ENCODE measurements at places on chromosomes 1 and 21.

DNA sequence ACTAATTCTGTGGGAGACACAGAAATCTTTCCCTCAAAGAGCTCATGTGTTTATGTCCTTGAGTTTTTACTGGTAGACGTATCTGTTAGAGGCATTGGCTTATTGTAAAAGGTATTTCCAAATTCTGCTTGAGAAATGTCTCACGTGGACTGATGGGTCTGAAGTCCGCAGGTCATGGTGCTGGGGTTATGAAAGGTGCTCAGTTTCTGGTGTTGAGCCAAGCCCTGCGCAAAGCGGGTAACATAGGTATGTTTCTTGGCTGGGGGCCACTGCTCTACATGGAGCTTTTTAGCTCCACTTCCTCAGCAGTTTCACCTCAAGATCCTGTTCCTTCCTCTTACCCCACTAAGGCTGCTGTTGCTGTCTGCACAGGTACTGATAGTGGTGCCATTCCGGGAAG, 10.8 kb downstream of the UTP25 start:
- DNase-seq: no peak

DNA sequence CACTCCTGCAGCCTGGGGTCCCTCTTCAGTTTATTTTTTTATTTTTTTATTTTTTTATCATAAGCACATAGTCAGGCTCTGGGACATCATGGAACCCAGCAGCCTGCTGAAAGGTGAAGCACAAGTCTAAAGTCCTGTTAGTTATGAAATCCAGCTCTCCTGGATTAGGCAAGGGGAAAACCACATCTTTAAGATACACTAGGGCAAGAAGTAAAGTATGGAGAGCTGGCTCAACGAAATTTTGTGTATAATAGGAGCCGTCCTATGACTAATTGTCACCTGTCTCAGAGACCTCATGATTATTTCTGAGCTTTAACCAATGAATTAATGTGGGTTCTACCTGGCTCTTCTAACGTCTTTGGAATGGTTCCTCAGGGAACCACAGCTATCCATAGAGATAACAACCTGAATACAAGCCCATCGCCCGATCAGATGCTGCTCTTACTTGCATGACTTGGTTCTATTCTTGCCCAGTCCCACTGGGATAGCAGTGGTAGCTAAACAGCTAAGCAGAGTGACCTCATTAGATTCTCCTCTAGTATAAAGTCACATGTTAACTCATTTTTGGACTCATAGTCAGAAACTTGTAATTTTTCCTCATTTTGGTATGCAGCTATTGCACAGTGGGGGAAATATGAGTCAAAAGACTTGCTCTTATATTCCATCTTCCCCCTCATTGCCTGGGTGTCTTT, 122.7 kb downstream of the LMO4 start:
- DNase-seq: peak; percentile 40

DNA sequence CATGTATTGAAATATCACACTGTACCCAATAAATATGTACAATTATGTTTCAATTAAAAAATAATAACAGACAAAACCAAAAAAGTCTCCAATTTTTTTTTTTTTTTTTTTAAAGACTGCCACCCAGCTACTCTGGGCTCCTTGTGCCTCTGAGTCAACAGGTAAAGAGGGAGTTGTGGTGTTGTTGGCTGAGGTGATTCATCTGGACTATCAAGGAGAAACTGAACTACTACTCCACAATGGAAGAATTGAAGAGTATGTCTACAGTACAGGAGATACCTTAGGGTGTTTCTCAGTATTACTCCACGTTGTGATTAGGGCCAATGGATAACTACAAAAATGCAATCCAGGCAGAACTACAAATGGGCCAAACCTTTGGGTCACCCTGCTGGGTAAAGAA, 67.9 kb downstream of the SCMH1 start:
- peak; percentile 28 for DNase-seq

DNA sequence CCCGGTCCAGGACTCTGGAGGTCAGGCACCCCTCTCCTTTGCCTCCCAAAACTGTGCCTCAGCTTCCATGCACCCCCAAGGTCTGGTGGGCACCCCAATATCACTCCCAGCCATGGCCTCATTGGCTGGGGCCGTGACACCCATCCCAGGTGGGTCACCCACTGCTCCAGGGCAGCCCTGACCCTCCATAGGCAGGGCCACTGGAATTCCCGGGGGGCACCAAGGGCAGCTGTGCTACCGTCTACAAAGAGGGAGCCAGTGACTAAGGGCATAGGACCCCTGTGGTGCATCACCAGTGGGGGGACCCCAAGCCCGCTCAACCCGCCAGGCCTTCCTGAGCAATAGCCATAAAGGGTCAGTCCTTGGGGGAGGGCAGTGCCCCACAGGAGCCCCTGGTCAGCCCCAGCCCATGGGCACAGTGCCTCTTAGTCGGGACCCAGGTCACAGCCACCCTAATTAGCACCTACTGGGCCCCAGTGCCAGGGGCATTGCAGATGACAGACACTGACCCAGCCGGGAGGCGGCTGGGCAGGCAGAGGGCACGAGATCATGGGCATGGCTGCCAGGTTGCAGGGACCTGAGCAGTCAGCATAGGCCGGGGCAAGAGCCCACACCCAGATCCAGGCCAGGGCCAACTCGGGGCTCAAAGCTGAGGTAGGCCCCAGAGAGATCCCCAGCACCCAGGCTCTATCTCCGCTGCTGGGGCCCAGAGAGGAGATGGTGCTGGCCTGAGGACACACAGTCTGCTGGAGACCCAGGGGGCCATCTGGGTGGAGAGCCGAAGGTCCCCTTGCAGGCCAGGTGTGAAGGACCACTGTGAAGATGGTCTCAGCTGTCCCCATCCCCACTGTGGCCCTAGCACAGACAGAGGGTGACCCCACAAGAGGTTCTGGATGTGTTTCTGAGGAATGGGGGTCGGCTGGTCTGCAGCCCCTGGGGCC, 19.0 kb upstream of the ARF1 start:
- no peak for DNase-seq

GRCh38 chr1:24886241-24886640, 43.8 kb downstream of the RUNX3 start:
- DNase-seq: no peak

DNA sequence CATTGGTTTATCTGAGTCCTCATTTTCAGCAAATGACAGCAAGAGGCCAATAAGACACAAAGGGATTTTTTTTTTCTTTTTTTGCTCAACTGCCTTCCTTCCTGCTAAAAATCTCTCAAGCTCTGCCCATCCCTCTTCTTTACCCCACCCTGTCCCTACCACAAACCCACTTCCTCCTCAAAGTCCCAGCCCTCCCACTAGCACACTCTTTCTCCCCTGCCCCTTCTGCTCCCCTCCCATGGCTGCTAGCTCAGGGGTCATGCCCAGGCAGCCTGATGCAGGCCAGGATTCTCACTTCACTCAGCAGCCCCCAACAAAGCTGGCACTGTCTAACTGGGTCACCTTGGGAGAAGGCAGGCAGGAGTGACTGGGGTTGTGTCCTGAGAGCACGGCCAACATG, 28.8 kb upstream of the PPP2R5A start:
- DNase-seq: no peak

DNA sequence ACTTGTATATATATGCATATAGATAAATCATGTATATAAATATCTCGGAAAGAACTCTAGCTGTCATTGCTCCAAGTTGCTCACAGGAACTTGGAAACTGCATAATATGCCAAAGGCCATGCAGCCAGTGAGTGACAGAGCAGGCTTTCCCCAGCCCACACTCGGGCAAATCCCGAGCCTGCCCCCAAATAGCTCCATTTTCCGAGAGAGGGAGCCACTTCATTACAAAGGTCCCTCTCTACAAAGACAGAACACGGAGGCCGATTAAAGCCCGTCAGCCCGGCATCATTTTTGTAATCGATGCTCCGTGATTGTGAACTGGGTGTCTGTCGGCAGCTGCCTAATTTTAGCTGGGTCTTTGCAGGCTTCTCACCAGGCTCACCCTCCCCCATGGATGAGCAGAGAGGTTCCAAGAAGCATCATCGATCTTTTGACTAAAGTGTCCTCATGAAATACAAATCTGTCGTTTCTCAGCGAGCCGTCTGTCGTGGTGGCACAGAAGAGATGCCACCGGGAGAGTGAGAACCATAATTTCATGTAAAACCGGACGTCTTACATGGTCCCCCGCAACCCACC, 663.9 kb downstream of the PTPRU start:
- DNase-seq: no peak

GRCh38 chr1:180211156-180211859, 18.8 kb upstream of the LHX4 start:
- DNase-seq: no peak

- no peak for DNase-seq
These were observed 7.6 kb upstream of the SLC19A1 start for GRCh38 chr21:45549626-45550463.

DNA sequence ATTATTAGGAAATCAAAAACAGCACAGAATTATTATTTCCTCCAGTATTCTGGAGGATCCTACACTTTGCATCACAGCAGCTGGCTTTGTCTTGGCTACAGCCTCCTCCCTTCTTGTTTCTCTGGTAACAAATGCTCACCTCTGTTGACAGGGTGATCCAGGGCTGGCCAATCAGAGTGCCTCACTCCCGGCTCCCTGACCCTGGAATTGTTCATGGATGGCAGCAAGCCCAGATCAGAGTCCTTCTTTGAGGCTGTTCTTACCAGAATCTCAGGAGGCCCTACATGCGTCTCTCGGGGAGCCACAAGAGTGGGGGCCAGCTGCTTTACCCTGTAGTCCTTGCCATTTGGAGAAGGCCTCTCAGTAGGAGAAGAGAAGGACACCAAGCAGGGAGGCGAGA, 48.4 kb upstream of the IGSF5 start:
- peak; percentile 54 for DNase-seq

GRCh38 chr1:8378178-8378577, 60.3 kb downstream of the SLC45A1 start:
- peak; percentile 75 for DNase-seq

DNA sequence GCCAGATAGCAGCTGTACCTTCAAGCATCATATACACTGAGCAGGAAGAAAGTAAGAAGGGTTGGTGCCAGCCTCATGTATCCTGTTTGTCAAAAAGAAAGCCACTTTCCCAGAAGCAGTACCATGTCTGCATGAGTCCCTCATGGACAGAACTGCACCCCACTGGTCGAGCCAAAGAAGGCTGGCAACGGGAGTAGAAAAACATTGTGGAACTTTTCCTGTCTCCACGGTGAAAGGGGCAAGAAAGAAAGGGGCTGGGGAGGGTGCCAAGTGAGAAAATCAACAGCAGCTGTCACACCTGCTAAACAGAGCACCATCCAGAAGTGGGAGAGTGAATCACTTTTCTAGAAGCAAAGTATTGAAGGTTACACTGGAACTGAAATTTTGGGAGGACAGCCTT, 621.7 kb downstream of the LMO4 start:
- DNase-seq: no peak

GRCh38 chr1:40247655-40248054, at the start of gene TMCO2:
Gene TMCO2, plus strand, starts transcription at chr1:40247937. Its CDS starts 57 bp downstream, at chr1:40247994.
- DNase-seq: no peak

DNA sequence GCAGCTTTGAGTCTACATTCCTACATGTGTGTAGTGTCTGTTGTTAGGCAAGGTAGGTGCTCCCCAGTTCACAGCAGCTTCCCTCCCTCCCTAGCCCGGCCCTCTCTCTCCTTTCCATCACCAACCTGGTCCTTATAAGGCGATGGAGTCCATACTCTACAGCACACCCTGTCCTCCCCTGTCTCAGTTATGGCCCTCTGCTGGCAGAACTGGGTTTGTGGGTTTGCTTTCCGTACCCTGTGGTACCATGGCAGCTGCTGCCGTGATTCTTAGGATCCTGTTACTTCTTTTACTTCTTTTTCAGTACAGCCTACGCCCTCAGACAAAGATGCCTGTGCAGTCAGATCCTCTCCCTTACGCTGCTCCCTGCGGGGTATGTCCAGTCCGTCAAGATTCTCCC, 31.7 kb downstream of the AK5 start:
- peak; percentile 62 for DNase-seq

GRCh38 chr1:154714638-154715037, 106.7 kb upstream of the ADAR start:
- peak; percentile 42 for DNase-seq

GRCh38 chr1:227543283-227544066, 19.9 kb upstream of the ZNF678 start:
- no peak for DNase-seq

DNA sequence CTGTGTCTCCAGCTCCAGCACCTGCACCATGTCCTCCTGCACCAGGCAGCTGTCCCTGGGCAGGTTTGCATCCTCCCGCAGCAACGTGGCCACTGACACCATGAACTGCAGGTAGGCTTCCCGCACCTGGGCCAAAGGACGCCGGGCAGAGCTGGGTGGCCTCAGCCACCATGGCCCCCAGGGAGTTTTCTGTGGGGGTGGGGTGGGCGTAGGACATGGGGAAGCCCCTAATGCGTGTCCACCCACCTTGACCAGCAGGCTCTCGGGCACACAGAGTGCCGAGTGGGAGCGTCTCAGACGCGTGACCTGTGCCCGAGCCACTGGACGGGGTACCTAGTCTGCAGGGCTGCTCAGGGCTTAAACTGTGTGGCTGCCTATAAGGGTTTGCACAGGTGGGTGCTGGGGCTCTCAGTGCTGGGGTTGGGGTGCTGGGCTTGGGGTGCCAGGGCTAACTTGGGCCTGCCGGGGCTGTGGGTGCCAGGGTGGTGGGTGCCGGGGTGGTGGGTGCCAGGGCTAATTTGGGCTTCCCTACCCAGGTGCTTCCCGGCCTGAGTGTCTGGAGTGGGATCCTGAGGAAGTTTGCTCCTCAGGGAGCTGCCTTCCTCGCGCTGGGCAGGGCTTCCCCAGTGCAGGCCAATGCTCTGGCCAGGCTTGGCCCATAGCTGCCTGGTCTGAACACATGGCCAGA, 17.7 kb downstream of the PRXL2B start:
- DNase-seq: no peak

DNA sequence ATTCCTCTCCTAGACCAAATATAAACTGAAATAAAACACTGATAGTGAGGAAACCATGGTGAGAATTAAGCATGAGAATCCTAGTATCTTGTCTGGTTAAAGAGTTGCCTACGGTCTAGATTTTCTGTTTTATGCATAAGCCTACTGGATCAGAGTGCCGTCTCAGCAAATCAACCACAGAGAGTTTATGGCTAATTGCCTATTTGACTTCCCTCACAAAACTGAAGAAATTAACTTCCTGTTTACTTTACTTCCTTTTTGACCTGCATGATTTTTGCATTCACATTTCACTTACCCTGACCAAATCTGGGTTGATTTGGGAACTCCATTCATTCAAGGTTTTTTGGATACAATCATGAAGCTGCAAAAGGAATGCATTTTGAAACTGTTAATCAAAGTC, 5.0 kb downstream of the GCLM start:
- peak; percentile 34 for DNase-seq

GRCh38 chr1:199693724-199694123, 333.8 kb upstream of the NR5A2 start:
- no peak for DNase-seq

- DNase-seq: no peak
These were observed 79.6 kb upstream of the SLFNL1 start for GRCh38 chr1:41101076-41101475.

DNA sequence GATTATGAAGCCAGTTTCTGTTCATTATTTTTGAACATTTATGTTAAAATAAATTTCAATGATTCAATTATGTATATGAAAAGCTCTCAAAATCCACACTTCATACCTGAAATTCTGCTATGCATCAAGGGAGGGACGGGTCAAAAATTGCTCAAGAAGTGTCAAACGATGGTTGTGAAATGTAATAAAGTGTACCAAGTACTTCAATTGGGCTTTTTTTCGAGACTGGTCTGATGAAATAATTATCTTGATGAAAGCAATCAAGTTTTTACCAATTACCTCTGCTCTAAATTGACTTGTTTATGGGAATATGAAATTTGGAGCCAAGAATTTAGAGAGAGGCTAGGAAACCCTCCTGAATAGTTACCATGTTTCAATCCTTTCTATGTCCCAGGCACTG, 7.9 kb downstream of the OSCP1 start:
- DNase-seq: no peak

GRCh38 chr1:153945795-153946621, 510 bp downstream of the DENND4B start:
- peak; percentile 75 for DNase-seq

- no peak for DNase-seq
These were observed 89.8 kb downstream of the TRIM11 start for GRCh38 chr1:228316589-228317387.

All from choroid plexus epithelial cell (primary cell).